ENCODE measurements at places on chromosomes 7 and 10. TPM values are rescaled to one million over a fixed set of nuclear protein-coding genes. Genes with fewer than 3 reads are reported as not detected.

Gene STAM
- total RNA-seq, result 23.8 TPM

Gene ZNF25
- total RNA-seq, result 1.6 TPM

Gene KLHL7
- 24.6 TPM for total RNA-seq

Gene SCART1
- 0.14 TPM for total RNA-seq

Gene LIPN
- not detected for total RNA-seq

Gene FRMD4A
- 3.6 TPM for total RNA-seq

Gene TET1
- total RNA-seq, result 0.59 TPM

Gene CPVL
- total RNA-seq, result 0.29 TPM

Gene SEMA3A
- 5.2 TPM for total RNA-seq

Gene OGDHL
- 0.40 TPM for total RNA-seq

Gene NKX2-3
- total RNA-seq, result 0.08 TPM

Gene HTRA1
- total RNA-seq, result 64.4 TPM

Gene FLNC
- 5.7 TPM for total RNA-seq

Gene TYW1B
- total RNA-seq, result 2.2 TPM

Gene CHST3
- total RNA-seq, result 53.7 TPM

Gene PRKAR2B
- total RNA-seq, result 2.8 TPM

Gene FFAR4
- total RNA-seq, result 0.13 TPM

Gene ZSCAN21
- total RNA-seq, result 10.5 TPM

Gene PVRIG
- not detected for total RNA-seq

Gene MCM10
- 21.2 TPM for total RNA-seq

Gene ADAM12
- 3.7 TPM for total RNA-seq

Gene CHST15
- 7.5 TPM for total RNA-seq

Gene CABCOCO1
- total RNA-seq, result 0.19 TPM

Gene C10orf67
- total RNA-seq, result not detected

Gene GSTO2
- total RNA-seq, result 1.3 TPM

Gene TWIST1
- total RNA-seq, result 4.4 TPM

Gene ZNF425
- total RNA-seq, result 1.3 TPM

Gene SUN3
- total RNA-seq, result not detected

Gene ST8SIA6
- not detected for total RNA-seq

Gene TRIM74
- 0.21 TPM for total RNA-seq

Gene WDR86
- total RNA-seq, result 0.11 TPM

Gene LSM8
- total RNA-seq, result 40.9 TPM

Gene MTPN
- 105 TPM for total RNA-seq

Gene ATP6V1F
- 271 TPM for total RNA-seq
